Stimulated activated CD4-positive, alpha-beta T cell treated with anti-CD3 and anti-CD28 coated beads, Interleukin-15, amount 100 ng/mL, for 1 hour (primary cell): ENCODE measurements at places on chromosomes 3 and 15.

- DNase-seq: no peak
Measured at GRCh38 chr15:75705854-75706681, 6.6 kb downstream of the CSPG4 start.

DNA sequence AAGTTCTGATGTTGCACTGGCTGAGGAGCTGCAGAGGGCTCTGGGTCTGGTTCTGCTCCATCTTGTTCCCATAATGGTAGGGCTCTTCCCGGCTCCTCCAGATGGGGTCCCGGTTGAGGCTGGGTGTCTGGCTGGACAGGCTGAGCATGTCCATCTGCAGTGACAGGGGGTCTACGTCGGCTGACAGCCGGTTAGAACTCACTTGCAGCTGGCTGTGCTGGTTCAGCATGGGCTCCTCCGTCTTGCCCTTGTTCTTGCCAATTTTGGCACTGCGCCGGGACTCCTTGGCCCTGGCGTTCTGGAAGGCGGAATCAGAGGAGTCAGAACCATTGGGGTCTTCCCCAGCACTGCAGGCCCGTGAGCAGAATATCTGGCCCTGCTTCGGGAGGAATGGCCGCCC is 78.1 kb downstream of the PRICKLE2 start:
- DNase-seq: no peak

DNA sequence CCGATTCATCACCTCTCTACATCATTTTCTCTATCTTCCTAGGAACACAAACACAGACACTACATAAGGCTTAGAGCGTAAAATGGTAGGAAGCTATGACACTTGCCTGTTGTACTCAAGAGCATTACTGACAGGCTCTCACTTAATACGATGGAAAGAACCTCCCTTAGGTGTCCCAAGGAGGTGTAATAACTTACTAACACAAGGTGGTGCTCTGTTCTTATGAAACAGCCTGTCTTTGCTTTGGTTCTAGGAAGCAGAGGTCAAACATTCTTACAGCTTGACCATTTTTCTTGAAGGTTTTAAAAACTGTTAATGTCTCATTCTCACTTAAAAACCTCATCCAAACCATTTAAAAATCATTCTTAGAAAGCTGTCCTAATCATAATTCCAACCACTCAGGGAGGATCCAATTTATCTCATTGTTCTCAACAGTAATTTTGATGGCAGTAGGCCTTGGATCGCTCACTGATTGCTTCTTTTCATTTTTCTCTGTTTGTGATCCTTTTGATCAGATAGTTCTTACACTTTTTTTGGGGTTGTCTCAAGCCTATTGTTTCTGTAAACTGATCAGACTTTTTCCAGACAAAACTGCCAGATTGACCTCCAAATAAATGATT is 317.8 kb upstream of the AGTR1 start:
- DNase-seq: no peak

DNA sequence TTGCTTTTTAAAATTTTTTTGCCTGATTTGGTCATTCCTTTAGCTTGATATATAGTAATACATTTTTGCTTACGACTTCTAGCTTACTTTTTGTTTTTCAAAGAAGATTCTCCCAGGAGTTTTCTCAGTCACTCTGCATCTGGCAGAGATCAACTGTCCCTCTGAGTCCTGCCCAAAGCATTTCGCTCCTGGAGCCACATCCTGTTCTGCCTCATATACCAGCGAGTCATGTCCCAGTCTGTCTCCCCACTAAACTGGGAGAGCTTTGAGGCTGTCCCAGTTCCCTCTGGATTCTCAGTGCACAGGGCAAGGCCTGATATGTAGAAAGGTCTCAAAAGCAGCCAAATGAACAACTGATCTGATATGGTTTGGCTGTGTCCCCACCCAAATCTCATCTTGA is 326.3 kb downstream of the ARRDC4 start:
- DNase-seq: no peak

DNA sequence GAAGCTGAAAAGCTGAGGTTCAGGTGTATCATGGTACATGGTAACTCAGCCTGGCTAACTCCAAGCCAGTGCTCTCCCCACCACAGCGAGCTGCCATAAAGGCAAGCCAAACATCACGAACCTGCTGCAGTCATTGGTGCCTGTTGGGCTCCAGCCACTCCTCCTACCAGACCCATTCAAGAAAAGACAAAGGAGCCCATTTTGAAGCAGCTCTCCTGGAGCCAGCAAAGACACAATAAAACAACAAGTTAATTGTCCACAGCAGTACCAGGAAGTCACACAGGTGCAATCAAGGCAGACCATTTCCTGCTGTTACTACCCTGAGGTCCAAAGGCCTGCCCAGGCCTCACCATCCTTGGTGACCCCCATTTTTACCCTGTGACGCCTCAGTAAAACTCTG is 77.6 kb downstream of the DAPK2 start:
- DNase-seq: no peak

DNA sequence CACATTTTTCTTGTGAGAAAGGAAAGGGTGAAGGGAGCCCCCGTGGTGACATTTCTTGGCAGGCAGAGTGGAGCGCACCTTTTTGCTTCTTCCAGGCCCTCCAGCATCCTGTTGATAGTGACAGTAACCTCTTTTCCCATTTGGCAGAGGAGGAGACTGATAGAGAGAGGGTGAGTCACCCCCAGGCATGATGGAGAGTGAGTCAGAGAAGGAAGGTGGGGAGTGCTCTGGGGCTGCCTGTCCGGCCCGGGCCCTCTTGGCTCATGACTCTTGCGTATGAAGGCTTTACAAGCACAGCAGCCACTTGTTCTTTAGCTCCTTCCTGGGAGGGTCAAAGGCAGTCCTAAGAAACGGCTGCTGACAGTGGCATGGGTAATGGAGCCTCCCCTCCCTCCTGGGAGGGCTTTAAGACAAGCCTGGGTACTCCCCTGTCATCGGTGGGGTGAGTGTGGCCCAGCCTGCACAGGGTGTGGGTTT is 16.0 kb downstream of the ANKRD63 start:
- no peak for DNase-seq

DNA sequence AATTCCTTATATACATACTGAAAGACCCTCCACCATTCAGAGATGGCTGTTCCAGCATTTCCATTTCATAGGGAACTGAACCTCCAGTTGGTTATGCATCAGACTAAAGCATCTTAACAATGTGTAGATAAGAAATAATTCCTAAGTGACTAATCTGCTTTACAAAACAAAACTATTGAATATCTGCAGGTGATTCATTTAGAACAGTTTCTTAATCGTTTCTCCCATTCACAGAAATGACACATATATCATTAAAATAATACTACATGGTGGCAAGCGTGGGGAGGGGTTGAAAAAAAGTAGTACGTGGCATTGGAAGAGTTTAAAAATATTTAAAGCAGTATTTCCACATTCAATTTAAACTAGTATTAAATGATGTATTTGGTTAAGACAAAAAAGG is 19.5 kb downstream of the COPS2 start:
- DNase-seq: no peak

DNA sequence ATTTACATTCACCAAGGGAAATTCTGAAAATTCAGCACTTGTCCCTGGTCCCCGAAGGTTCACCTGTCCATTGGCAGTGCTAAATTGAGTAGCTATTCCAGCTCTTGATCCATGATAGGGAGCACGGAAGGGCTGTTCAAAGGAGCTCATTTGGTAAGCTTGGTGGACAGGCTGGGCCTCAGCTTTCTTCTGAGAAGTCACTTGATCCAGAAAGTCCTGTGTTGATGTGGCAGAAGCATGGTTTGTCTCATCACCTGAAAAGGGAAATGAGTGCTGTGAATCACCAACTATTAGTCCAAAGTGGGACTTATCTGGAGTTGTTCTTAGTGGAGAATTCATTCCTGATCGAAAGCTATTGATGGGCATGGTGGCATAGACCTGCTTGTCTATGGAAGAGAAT is 19.9 kb upstream of the SLC12A8 start:
- no peak for DNase-seq

DNA sequence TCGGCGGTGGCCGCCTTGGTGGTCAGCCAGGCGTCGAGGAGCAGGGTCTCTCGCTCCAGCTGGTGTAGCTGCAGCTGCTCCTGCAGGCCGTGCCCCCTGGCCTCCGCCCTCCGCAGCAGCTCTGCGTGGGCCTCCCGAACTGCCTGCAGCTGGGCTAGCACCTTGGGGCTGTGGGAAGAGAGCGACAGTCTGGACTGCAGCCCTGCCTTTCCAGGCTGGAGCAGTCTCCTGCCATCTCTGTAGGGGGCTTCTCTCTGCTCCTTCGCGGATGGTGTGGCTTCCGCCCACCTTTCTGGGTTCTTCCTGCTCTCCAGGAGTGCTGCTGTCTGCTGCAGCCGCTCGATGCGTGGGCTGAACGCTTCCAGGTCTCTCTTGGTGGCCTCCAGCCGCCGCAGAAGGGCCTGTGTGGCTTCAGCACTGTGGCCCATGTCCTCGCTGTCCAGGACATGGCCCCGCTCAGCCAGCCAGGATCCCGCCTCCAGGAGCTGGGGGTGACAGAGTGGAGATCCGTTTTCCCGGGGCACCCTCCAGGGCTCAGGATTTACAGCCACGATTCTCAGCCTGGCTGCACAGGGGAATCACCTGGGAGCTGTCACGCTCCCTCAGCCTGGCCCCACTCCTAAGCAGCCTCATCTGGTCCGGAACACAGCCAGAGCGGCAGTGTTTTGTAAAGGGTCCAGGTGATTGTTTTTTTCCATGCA is 16.8 kb downstream of the PLA2G4B start:
- DNase-seq: no peak

- DNase-seq: no peak
Measured at GRCh38 chr3:137110392-137110996, 152.7 kb downstream of the IL20RB start.

- no peak for DNase-seq
Measured at GRCh38 chr3:157145606-157146322, 14.2 kb downstream of the CCNL1 start.

DNA sequence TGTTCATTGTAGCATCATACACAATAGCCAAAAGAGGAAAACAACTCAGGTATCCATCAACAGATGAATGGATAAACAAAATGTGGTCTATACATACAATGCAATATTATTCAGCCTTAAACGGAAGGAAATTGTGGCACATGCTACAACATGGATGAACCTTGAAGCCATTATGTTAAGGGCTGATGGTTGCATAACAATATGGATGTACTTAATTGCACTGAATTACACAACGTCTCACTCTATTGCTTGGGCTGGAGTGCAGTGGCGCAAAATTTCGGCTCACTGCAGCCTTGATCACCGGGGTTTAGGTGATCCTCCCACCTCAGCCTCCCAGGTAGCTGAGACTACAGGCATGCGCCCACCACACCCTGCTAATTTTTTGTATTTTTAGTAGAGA is 7.0 kb upstream of the TMEM62 start:
- no peak for DNase-seq
